ENCODE measurements at places on chromosomes 6 and 20.

DNA sequence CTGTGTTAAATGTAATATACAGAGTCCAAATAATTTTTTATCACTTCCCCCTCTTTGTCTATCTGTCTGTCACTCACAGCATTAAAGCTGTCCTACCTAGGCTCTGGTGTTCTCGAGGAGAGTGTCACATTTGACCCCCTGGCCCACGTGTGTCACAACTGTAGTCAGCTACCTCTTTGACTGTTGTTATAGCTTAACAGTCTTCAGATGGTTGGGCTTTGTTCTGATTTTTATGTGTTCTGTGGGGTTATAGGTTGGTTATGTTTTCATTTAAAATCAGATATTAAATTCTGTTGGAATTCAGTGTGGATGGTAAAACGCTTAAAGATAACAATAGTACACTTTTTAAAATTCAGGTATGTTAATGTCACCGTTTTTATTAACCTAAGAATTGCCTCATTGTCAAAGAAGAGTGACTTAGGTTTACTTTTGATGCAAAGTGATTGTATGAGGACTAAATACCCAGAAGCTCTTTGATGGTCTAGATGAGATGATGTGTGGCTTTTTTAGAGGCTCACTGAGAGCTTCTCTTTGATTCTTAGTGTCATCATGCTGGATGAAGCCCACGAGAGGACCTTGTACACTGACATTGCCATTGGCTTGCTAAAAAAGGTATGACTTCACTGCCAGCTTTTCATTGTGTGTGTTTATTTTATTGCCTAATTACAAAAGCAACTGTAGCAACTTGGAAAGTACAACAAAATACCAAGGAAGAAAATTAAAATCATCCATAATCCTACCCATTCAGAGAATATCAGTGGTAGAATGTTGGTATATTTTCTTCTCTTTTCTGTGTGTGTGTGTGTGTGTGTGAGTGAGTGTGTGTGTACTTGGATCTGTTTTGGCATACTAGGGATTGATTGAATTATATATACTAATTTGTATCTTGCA, 29.9 kb downstream of the DHX35 start:
- DNase-seq, result no peak

DNA sequence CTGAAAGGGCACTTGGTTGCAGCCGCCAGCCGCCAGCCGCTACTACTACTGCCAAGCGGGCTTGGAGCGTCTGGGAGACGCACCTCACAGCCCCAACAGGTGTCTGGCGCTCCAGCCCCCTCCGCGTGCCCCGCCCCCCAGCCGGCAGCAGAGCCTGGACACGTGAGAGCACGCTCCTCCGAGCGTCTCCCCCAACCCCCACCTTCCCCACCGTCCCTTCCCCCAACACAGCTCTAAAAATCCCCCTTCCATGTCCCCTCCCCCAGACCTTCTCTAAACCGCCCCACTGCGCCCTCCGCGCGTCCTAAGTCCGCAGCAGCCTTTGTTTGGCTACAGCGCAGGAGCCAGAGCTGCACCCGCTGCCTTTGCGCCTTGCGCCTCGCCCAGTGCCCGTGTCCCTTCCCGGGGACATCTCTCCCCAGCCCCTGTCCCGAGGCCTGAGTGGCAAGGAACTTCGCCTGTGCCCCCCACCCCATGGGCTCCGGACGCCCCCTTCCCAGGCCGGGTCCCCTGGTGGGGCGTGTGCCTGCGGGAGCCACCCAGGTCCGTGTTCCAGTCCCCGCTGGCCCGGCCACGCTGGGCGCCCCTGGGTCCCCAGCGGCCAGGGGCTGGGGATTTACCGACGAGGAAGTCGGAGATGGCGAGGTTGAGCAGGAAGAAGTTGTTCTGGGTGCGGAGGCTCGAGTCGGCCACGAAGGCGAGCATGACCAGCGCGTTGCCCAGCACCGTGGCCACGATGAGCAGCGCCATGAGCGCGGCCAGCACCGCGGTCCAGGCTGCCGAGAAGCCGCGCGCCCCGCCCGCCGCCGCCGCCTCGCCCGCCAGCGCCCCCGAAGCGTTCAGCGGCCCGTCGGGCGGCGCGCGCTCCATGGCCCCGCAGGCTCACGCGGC, 732 bp downstream of the HRH3 start:
- no peak for DNase-seq

- peak; percentile 71 for DNase-seq
Observed at GRCh38 chr6:21594416-21595281, 1.1 kb downstream of the SOX4 start.

DNA sequence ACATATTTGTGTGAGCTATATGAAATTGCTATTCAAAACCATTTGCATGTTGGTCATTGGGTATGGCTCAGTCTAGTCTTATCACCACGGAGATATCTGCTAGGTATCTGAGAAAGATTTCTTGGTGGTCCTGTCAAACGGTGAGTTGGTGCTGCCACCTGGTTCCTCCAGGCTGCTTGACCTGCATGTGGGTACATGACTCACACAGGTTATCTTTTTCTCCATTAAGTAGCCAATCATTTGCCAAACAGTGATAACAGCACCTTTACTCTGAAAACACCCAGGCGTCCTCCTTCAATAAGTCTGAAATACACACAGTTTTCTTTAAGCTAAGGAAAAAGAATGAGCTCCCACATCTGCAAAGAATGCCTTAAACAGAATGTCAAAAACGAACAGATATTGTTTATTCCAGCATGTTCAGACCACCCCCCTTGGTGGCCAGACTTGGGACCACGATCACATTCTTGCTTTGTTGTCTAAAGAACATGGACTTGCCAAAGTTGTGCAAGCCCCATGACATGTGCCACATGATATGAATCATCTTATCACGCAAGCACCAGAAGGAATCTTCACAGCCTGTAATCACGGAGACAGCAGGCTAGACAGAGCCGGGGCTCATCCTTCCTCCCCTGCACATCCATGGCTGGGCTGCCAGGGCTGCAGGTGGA, 200.7 kb upstream of the THBS2 start:
- DNase-seq, result peak; percentile 88

DNA sequence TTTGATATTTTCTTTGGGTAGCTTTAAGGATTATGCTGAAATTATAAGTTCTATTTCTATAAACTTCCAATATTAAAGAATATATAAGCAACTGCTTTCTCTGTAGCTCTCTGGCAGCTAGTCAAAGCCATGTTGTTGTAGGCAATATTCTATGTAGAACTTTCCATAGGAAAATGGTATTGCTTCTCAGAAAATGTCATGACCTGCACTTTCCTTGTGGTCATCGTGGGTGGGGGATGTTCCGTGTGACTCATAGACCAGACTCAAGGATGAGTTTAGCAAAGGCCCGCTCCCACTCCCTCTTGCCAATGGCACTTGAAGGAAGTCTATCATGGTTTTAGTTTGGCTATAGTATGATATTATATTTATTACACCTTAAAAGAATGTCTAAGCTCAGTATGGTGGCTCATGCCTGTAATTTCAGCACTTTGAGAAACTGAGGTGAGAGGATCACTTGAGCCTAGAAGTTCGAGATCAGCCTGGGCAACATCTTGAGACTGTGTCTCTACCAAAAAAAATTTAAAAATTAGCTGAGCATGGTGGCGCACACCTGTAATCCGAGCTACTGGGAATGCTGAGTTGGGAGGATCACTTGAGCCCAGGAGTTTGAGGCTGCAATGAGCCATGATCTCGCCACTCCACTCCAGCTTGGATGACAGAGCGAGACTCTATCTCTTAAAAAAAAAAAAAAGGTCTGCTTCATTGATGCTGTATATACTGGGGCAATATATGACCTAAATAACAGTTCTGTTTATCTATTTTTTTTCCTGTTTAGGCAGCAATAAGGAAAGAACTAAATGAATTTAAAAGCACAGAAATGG, 36.6 kb upstream of the LTV1 start:
- peak; percentile 57 for DNase-seq

GRCh38 chr6:113813142-113813541, 44.0 kb upstream of the MARCKS start:
- DNase-seq, result peak; percentile 91

DNA sequence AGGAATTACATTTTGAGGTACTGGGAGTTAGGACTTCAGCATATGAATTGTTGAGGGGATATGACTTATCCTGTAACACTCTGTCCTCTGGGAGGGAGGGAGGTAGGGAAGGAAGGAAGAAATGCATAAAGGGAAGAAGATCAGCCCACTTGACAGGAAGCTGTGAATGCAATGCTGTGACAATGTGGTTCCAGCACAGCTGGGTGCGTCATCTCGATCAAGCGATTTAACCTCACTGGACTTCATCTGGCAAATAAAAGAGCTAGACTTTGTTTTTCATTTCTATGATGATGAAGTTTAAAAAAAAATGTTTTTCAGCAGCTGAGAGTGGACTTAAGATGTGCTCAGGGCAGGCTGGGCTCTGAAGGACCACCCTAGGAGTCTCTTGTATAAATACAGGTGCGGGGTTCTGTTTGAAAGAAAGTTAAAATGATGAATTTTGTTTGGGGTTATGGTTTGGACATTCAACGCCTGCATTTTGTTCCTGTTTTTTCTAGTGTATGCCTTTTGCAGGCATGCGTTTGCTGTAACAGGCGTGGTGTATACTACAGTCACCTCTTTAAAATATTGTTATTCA, 178.1 kb downstream of the RIMS1 start:
- no peak for DNase-seq

- DNase-seq, result no peak
Observed at GRCh38 chr20:37970856-37971245, 62.4 kb downstream of the TTI1 start.

- no peak for DNase-seq
Observed at GRCh38 chr6:36247693-36248092, 22.2 kb upstream of the PNPLA1 start.

- DNase-seq, result peak; percentile 47
Observed at GRCh38 chr6:5446362-5447075, 185.2 kb downstream of the FARS2 start.

GRCh38 chr20:59120919-59121318, 42.7 kb upstream of the ZNF831 start:
- DNase-seq, result no peak

DNA sequence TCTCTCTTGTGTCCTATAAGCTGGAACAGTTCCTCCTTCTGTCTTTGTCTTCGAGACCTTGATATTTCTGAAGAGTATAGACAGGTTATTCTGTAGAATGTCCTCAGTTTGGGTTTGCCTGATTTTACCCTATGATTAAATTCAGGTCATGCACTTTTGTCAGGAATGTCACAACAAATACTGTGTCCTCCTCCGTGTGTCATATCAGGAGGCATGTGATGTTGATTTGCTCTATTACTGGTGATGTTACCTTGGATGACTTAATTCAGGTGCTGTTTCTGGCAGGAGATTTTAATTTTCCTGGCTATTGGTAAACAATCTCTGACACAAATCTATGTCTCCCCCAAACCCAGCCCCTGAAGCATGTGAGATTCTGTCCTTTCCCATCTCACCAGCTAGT, 33.3 kb upstream of the CHMP4B start:
- DNase-seq, result no peak

- DNase-seq, result no peak
Observed at GRCh38 chr6:168045141-168045691, 33.8 kb downstream of the FRMD1 start.

Measured in fibroblast of skin of scalp (primary cell).